OCI-LY7 (cell line): ENCODE measurements at places on chromosomes 2 and 18. TPM values are rescaled to one million over a fixed set of nuclear protein-coding genes. Genes with fewer than 3 reads are reported as not detected.

GRCh38 chr2:23698721-23699579 lies 228.0 kb downstream of the ATAD2B start:
- DNase-seq = no peak

DNA sequence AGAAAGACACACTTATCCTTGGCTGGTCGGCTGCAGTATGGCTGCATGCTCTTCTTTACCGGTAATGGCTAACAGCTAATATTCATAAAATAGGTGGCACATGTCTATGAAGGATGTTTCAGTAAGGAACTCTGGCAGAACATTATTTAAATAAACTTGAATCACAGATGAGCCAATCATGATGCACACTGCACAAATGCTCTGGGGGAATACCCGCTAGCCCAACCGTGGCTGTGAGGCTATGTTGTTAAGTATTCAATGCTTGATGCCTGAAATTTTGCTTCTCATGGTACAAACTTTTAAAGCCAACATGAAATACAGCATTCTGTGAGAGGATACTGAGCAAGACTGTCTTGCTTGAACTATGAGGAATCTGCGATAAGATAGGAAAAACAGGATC lies 505.8 kb downstream of the ZEB2 start:
- DNase-seq = no peak

- DNase-seq = no peak
Observed at GRCh38 chr2:240103136-240103535, 33.0 kb downstream of the COPS9 start.

- no peak for DNase-seq
Observed at GRCh38 chr2:226956659-226957058, 120.8 kb downstream of the RHBDD1 start.

- no peak for DNase-seq
Observed at GRCh38 chr18:36595818-36596215, 233.0 kb downstream of the TPGS2 start.

IHH gene
- total RNA-seq = not detected in 2 replicates

GRCh38 chr2:181851726-181852125 lies 39.8 kb upstream of the ITPRID2 start:
- no peak for DNase-seq

GRCh38 chr2:182894174-182894573 lies 27.7 kb upstream of the FRZB start:
- no peak for DNase-seq

SRD5A2 gene
- not detected in 2 replicates for total RNA-seq

DNA sequence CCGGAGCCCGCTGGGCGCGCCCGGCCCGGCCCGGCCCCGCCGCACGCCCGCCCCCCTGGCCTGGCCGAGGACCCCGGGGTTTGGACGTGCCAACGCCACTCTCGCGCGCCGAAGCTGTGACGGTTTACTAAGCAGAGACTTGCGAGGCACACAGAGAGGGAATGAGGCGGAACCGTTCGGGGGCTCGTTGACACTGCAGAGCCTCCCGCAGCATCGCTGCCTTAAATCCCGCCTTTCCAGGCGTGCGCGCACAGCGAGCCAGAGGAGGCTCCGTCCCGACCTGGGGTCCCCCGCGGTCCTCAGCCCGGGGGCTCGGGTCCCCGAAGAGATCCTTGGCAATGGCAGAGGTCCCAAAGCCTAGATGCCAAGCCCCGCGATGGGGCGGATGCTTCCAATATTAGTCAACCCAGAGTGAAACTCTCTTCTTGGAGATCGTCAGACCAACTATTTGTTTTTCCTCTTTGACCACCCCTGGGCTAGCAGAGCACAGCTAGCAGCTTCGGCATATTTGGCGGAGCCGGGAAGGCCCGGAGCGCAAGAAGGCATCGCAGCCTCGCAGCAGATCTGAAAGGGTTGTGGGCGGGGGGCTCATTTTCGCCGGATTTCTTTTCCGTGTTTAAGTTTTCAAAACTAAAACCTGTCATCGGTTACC lies at the start of gene ZNF385B:
TSS of gene ZNF385B (minus strand) at position 197 of the 652 bp plus-strand sequence.
- peak; percentile 83 for DNase-seq

LYPD6 gene
- not detected in 2 replicates for total RNA-seq

DNA sequence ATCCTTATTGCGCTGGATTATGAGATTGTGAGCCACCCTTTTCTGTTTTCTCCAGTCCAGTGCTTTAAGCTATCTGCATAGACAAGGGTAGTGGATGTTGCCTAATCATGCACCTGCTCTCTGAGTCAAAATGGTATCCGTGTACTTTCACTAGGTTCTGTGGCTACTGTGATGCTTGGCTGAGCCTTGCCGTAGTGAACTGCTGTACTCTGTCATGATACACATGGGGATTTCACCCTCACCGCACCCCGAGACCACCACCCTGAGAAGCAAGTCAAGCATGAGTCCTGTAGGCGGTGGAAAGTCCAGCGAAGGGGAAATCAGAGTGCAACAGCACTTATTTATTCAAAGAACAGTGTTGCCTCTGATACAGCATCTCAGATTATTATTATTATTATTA lies 55.0 kb downstream of the ARHGAP25 start:
- DNase-seq = peak; percentile 93

TDRD15 gene
- not detected in 2 replicates for total RNA-seq

DNA sequence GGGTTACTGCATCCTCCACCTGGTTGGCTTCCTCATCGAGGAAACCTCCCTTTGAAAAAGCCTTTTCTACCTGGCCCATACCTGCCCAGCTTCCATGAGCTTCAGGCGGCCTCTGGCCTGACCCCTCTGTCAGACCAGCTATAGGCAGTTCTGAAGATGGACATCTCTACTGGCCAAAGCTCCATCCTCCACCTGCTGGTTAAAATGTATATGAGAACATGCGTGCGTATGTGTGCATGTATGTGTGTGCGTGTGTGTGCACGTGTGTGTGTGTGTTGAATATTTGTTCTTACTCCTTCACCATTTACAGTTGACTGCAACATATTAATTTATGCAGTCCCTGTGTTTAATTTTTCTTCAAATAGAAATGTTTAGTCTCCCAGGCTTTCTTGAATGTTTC lies 642.4 kb upstream of the RAB6C start:
- no peak for DNase-seq

DNA sequence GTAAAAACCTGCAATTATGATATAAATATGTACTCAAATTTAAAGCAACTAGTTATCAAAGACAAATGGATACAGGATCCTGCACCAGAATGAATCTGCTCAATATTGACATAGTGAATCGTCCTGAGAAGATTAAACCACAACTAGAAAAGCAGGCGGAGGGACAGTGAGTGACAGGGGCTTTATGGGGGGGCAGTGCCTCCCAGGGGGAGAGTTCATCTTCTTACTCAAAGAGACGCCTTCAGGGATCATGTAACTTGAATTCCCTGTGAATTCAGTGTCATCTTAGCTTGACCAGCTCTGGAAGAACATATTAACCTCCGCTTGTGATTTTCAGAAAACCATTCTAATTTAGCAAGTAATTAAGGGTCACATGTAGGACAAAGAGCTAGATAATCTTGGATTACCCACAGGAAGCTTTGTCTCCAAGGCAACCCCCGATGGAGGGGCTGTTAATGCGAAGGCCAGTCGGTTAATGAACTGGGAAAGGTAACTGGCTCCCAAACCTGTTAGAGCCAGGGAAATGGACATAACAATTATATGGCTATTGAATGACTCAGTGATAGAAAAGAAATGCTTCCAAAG lies 17.4 kb upstream of the LMAN1 start:
- no peak for DNase-seq

DNA sequence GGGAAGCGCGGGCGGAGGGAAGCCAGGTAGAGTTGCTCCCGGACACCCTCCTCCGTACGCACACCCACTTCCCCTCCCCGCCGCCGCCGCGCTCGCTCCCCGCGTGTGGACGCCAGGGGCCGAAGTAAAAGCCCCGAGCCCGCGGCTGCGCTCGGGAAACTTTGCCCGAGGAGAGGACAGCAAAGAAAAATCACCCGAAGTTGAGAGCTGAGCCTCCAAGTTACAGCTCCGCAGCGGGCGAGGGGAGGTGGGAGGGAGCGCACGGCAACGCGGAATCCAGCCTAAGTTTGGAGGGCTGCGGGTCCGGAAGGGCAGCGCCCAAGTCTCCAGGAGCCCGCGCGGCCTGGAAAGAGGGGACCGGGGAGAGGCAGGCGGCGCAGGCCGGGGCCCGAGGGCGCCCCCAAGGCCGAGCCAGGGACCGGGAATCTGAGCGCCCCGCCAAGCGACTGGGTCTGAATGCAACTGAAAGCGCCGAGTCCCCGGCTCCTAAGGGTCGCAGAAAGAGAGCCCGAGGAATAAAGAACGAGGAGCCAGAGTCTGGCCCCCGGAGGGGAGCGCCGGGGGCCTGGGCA lies 706 bp upstream of the BCL11A start:
- peak; percentile 69 for DNase-seq

DNA sequence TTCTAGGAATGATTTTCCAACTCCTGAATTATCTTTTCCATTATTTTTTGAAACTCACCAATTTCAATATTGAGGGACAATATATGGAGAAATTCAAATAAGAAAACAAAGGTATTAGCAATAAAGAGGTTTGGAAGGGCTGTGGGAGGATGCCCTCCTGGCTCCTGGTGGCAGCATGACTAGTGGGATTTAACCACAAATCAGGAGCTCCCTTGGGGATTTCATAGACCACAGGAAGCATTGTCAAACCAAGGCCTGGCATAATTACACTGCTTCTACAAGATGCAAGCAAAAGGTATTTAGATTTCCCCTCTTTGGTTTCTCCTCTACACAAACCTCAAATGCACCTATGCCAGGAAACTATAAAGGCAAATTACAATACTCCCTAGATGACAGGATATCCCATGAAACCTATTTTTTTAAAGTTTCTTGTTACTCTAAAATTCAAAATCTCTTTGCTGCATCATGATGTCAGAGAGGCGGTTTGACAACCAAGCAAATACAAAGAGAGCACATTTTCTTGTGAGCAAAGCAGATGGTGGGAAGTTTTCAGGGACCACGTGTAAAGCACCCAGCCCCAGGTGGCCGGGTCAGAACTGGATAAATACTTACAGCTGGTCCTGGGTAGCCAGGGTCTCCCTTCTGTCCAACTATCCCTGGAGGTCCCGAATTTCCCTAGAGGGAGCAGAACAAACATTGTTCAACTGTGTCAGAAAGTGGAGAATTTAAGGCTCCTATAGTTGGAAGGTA lies 67.9 kb downstream of the COL6A3 start:
- no peak for DNase-seq

KIAA2012 gene
- total RNA-seq = not detected in 2 replicates

- no peak for DNase-seq
Observed at GRCh38 chr2:27316655-27317412, 6.1 kb downstream of the MPV17 start.
